ENCODE measurements at places on chromosomes 7 and 10. TPM values are rescaled to one million over a fixed set of nuclear protein-coding genes. Genes with fewer than 3 reads are reported as not detected.

ADRB1 gene
- not detected for total RNA-seq

PLEKHS1 gene
- not detected for total RNA-seq

OR6B1 gene
- total RNA-seq = not detected

OPN4 gene
- total RNA-seq = not detected

CPA1 gene
- total RNA-seq = not detected

EMX2 gene
- total RNA-seq = 4.6 TPM

HTR5A gene
- not detected for total RNA-seq

PODXL gene
- total RNA-seq = 5.3 TPM

SERPINE1 gene
- total RNA-seq = 2,020 TPM

ZNF804B gene
- not detected for total RNA-seq

KIAA1217 gene
- total RNA-seq = 3.5 TPM

EVX1 gene
- not detected for total RNA-seq

PRPS1L1 gene
- not detected for total RNA-seq

SMO gene
- total RNA-seq = 9.7 TPM

ABCA13 gene
- total RNA-seq = not detected

INA gene
- 1.7 TPM for total RNA-seq
